CD8-positive, alpha-beta memory T cell (primary cell): ENCODE measurements at places on chromosomes 16 and 17.

DNA sequence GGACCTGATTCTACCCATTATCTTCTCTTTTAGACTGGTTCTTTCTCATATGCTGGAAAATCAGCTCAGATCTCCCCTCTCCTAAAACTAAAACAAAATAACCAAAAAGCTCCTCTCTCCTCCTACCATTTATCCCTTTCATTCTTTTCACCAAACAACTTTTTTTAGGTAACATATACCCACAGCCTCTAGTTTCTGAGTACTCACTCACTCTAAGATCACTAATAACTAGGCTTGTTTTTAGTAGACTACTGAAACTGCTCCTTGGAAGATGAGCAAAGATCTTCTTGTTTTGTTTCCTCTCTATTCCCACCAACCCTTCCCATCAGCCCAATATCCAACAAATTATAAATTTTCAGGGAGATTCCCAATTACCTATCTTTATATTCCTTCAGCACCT, 129.0 kb downstream of the SKAP1 start:
- no peak for DNase-seq

DNA sequence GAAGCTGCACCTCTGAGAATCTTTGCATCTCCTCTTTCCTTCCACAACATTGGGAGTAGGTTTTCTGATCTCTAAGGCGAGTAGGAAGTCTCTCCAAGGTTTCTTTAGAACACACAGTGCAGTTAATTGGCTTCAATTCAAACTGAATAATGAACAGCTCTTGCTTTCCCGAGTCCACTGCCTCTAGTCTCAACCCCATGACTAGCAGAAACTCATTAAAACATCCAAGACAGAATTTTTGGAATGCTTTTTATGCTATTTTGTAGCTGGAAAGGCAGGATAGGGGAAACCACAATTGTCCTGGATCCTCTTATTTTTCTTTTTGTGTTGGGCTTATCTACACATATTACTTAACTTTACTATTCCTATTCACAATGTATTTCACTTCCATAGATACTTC, 206.6 kb downstream of the CDH8 start:
- no peak for DNase-seq

DNA sequence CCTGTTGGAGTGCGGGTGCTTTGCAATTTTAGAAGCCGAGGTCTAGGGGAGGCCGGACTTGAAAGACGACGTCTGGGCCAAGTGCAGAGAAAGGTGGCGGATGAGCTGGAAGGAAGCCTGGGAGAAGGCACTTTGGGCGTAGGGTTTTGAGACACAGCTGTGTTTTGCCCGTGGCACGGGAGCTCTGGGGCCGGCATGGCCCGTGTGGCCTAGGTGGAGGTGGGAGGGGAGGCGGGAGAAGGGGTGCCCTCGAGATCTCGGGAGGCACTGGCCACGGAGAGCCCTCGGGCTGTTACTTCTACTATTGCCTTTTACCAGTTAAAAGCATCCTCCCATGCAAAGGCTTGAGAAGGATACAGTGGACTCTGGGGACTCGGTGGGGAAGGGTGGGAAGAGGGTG, 161.9 kb downstream of the FOXL1 start:
- no peak for DNase-seq

DNA sequence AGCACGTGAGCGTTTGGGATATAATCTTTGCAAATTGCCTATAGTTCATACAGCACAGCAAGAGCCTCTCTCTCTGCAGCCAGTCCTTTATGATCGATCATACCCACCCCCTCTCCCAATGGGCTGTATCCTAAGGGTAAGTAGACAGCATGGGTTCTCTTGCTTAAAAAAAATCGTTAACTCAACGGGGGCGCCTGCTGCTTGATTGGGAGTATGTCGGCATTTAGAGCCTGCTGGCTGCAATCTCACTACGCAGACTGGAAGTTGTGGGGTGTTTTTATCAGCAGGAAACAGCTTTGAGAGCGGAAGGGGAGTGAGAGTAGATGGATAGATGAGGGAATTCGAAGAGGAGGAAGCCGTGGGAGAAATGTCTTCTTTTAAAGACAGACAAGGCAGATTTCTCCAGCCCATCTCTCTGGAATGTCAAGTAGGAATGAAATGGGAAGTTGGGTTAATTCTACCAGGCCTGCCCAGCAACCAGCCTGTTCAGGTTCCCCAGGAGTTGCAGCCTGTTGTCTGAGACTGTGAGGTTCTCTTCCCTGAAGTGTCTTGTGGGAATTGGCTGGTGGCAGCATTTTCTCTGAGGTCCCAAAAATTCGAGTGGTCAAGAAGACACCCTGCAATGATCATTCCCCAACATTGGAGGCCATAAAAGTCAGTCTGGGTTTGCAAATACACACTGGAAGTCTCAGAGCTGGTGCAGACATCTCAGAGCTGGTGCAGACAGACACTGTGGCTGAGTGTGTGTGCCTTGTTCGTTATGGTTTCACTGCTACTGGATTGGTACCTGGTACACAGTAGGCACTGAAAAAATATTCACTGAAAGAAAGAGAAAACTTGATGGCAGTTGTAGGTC, 65.6 kb downstream of the PRKCB start:
- no peak for DNase-seq

DNA sequence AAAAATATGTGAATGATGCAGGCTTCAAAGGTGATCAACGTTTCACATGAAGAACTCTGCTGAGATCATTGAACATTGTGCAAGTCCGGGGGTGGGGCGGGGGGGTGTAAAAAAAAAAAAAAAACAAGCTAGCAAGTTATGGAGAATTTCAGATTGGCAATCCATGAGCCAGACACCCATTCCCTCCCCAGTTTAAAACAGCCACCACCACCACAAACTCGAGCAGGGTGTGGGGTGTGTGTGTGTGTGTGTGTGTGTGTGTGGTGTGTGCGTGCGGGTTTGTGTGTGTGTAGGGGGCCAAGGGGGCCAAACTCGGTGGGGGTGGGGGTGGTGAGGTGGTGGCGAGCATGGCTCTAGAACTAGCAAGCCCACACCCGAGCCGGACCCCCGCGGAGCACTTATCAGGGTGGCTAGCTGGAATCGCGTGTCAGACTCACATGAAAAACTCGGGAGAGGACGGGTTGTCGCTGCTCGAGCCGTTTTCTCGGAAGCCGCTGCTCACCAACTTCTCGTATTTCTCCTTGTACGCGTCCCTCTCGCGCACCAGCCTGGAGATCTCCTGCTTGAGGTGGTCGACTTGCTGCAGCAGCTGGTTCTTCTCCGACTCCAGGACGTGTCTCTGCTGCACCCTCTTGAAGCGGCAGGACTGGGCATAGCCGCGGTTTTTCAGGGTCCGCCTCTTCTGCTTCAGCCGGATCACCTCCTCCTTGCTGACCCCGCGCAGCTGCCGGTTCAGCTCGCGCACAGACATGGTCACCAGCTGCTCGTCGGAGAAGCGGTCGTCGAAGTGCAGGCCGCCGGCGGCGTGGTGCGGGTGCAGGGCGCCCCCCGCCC, 2.0 kb downstream of the MAF start:
- peak; percentile 31 for DNase-seq

DNA sequence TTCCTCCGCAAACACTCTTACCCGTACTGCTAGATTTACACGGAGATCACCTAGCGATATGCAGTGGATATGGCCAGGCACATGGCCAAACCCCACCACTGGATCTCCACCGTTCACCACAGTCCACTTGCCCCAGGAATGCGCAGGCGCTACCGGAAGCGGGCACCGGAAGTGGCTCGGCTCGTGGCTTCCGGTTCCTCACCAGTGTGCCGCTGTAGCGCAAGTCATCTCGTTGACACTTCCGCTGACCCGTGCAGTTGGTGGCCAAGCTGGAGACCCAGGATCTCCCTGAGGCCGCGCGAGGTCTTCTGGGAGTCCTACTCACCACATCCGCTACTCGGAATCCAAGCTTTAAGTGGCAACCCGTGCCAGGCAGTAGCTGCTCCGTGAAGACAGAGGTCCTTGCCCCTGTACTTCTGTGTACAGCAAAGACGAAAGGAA, 11.5 kb downstream of the ZNF597 start:
- peak; percentile 2 for DNase-seq

DNA sequence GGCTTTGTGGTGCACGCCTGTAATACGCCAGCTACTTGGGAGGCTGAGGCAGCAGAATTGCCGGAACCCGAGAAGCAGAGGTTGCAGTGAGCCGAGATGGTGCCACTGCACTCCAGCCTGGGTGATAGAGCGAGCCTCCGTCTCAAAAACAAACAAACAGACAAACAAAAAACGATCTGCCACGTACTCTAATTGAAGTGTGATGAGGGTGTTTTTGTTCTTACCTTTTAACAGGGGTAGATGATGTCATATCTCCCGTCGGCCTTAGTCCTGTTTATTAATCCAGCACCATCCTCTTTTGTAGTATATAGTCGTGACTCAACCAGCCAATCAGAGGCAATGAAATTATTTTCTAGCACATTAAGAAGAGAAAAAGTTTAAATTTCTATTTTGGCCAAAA, 58.5 kb downstream of the IQCK start:
- DNase-seq, result no peak

DNA sequence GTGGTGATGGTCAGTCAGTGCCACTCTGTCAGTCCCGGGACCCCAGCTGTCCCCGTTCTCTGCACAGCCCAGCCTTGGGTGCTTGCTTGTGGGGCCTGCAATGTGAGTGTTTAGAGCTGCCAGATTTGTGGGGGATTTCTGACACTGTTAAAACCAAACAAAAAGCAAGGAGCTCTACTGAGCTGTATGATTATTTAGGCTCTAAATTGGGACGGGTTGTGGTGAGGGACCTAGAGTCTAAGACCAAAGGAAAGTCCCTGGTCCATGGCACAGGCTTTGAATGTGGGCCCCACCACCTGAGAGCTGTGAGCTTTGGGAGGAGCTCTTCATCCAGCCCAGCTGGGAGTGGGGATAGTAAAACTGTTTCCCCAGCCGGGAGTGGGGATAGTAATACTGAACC, 63.3 kb downstream of the KSR1 start:
- DNase-seq, result no peak

DNA sequence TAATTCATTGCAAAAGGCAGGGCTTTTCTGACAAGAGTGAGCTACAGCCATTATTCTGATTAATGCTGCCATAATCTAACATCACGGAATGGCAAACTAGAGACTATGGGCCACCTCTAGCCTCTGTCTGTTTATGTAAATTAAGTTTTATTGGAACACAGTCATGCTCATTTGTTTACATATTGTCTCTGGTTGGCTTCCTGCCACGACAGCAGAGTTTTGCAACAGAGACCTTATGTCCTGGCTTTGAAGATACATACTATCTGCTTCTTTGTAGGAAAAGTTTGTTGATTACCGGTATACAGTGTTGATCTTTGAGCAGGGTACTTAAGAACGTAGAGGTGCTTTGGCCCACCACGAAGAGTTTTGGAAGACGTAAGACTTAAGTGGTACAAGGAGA, 715.9 kb upstream of the RBFOX1 start:
- DNase-seq, result no peak

GRCh38 chr17:27511168-27511883, 55.1 kb downstream of the KSR1 start:
- DNase-seq, result no peak

DNA sequence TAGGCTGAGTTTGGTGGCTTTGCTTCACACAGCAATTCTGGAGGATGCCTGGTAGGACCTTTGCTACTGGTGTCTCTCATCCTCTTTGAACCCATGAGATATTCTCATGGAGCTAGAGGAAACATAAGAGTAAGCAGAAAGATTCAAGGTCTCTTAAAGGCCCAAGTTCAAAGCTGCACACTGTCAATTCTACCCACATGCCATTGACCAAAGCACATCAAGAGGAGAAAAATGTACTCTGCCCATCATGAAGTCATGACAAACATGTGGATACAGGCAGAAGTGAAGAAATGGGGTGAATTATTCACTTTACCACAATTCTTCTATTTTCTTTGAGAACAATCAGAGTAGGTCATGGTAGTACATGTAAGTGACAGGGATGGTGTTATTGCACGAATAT, 13.1 kb downstream of the SKA2 start:
- DNase-seq, result no peak

DNA sequence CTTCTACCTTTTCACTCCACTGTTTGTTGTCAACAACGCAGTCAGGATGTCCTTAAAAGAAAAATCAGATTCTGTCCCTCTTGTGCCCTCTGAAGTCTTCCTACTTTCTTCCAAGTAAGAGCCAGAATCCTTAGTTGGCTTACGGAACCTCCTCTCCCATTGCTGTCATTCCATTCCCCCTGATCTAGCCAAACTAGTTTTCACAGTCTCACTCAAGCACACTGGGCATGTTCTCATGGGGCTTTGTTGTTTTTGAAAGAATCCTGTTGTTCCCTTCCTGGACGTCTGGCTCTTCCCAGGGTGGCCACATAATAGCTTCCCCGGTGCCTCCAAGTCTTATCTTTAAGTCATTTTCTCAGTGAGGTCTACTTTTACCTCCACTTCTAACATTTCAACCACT, 158.6 kb upstream of the ELAC2 start:
- DNase-seq, result no peak

DNA sequence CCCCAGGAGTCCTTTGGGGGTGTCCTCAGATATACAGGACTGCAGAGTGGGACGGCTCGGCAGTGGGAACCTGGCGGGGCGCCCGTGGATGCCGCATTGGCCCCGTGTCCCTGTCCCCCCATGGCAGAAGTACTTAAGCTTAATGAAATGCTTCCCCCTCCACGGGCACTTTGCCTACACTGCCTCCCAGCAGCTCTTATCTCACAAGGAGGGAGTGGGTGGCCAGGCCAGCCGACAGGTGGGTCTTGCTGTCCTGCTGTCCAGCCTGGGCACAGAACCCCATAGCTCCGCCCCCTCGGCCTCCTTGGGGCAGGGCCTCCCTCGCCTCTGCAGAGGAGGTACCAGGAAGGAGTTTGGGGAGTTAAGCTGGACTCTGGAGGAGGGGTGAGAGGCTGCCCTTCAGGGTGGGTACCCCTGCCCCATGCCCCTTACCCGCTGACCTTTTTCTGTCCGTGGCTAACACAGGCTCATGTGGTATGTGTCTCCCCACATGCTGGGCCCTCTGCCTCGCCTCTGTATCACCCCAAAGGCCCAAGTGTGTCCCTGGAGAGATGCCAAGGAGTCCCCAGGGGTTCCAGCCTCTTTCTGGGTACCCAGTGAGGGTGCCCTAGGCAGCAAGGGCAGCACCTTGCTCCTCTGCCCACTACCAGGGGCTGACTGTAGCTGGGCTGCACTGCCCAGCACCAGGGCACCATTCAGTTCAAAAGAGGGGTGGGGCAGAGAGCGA, 8.7 kb downstream of the THRA start:
- DNase-seq, result no peak

GRCh38 chr17:67285360-67285759, 40.4 kb upstream of the HELZ start:
- DNase-seq, result no peak

GRCh38 chr17:49117587-49118230, 14.9 kb upstream of the B4GALNT2 start:
- no peak for DNase-seq

- DNase-seq, result no peak
Measured at GRCh38 chr16:81172769-81173658, 65.5 kb upstream of the BCO1 start.
